ENCODE measurements at places on chromosomes 1 and 21.

DNA sequence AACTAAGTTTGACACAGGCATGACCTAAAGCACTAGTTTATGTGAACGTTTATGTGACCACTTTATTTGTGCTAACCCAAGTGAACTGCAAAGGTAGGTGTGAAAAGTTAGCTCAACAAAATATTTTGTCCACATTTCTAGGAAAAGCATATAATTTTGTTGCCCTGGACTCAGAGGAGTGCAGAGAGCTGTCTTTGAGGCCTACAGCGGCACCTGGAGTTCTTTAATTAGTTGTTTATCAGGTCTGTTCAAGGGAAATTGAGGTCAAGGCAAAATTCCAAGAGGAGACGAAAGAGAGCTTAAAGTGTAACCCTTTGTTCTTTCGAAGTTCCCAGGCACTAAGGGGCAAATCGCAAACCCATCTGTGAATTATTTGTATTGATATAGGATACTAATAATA, 1.3 kb downstream of the GIPC2 start:
- no peak for DNase-seq
- H3K36me3 ChIP-seq, result no peaks in the 10 kb centered on the region
- peaks cover 46% of the 10 kb centered on the region for H3K27me3 ChIP-seq
- peaks cover 22% of the 10 kb centered on the region for H3K4me1 ChIP-seq
- H3K27ac ChIP-seq, result no peak overlapping the region

DNA sequence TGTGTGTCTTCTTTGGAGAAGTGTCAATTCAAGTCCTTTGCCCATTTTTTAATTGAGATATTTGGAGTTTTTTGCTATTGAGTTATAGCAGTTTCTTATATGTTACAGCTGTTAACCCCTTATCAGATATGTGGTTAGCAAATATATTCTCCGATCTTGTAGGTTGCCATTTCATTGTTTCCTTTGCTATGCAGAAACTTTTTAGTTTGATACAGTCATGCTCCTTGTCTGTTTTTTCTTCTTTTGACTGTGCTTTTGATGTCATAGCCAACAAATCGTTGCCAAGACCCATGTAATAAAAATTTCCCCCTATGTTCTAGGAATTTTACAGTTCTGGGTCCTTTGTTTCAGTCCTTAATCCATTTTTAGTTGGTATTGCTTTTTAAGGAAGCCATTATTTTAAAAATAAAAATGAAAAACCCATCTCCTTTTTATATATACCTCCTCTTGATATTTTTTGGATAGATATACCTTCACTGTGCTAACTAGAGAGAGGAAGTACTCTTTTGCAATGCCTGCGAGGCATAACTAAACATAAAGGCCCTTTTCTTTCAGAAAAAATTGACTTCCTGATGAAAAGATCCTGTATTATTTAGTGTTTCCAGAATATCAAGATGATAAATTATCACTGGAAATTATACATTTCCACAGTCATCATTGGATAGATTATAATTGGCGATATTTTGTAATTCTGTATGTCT, 127.8 kb downstream of the HS2ST1 start:
- H3K27ac ChIP-seq, result no peak overlapping the region
- peaks cover 3% of the 10 kb centered on the region for H3K36me3 ChIP-seq
- no peak overlapping the region for H3K4me3 ChIP-seq
- H3K27me3 ChIP-seq, result no peaks in the 10 kb centered on the region
- DNase-seq, result no peak

DNA sequence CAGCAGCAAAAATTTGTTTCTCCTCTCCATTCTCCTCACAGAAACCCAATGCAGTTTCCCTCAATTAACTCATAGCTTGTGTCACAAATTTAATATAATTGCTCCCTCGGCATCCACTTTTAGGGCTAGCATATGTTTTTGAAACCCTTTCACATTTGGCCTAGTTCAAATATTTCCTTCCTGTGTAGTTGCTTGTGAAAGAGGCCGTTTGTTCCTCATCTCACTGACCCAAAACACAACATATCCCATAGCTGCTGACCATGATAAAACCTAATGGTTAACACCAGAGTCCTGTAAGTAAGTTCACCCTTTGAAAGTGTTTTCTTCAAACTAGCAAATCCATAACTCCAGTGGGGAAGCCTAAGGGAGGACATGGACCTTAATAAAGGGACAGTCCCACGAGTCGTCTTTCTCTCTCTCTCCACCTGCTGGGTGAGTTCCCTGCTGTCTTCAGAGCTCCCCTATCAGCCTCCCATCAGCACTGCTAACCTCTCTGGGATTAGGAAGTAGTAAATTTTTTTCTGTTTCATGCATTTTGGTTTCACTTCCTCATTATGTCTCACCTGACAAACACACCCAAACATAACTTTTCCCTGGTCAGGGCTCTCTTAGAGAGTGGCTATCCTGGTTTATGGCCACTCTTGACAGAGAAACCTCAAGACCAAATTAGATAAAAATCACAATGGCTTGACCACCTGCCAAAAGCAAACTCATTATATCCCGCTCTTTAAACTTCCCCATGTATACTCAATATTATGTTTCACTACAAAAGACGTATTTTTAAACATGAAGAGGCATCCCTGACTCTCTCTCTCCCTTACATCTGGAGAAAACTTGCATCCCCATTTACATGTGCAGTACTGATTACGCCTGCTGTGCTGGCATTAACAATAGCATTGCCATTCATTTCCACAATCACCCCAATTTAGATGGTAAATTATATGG, 177.7 kb upstream of the HP1BP3 start:
- peaks cover 12% of the 10 kb centered on the region for H3K4me1 ChIP-seq
- no peaks in the 10 kb centered on the region for H3K27me3 ChIP-seq
- no peak for DNase-seq
- H3K36me3 ChIP-seq, result peaks cover 28% of the 10 kb centered on the region

- no peak overlapping the region for H3K27ac ChIP-seq
- no peaks in the 10 kb centered on the region for H3K27me3 ChIP-seq
- H3K4me3 ChIP-seq, result no peak overlapping the region
- no peaks in the 10 kb centered on the region for H3K36me3 ChIP-seq
- DNase-seq, result no peak
- H3K4me1 ChIP-seq, result no peaks in the 10 kb centered on the region
Observed at GRCh38 chr21:46118316-46119143, 20.6 kb downstream of the COL6A2 start.

DNA sequence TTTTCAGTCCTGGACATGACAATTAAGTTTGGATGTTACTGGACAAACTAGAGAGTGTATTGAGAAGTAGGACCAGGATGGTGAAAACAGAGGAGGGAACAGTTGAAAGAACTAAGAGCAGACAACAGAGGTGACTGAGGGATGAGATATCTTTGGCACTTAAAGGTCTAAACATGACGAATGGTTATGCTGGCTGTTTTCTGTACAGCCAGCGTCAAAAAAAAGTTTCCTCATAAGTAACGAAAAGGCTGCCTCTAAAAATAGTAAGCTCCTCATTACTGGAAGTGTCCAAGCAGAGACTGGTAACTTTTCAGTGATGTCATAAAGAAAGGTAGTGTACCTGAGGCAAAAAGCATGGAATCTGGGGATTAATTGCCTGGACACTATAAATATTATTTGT, 35.2 kb upstream of the AK4 start:
- DNase-seq, result no peak
- H3K4me3 ChIP-seq, result no peak overlapping the region
- H3K36me3 ChIP-seq, result no peaks in the 10 kb centered on the region
- no peak overlapping the region for H3K27ac ChIP-seq
- H3K27me3 ChIP-seq, result peaks cover 23% of the 10 kb centered on the region

GRCh38 chr1:170730438-170730837, 66.5 kb downstream of the PRRX1 start:
- H3K27me3 ChIP-seq, result peaks cover 1% of the 10 kb centered on the region
- no peak for DNase-seq
- H3K4me1 ChIP-seq, result no peaks in the 10 kb centered on the region
- H3K27ac ChIP-seq, result no peak overlapping the region
- no peak overlapping the region for H3K4me3 ChIP-seq

GRCh38 chr1:55536545-55536865, 321.3 kb upstream of the USP24 start:
- H3K4me3 ChIP-seq, result no peak overlapping the region
- H3K27me3 ChIP-seq, result no peaks in the 10 kb centered on the region
- no peaks in the 10 kb centered on the region for H3K4me1 ChIP-seq
- DNase-seq, result no peak
- no peak overlapping the region for H3K27ac ChIP-seq

DNA sequence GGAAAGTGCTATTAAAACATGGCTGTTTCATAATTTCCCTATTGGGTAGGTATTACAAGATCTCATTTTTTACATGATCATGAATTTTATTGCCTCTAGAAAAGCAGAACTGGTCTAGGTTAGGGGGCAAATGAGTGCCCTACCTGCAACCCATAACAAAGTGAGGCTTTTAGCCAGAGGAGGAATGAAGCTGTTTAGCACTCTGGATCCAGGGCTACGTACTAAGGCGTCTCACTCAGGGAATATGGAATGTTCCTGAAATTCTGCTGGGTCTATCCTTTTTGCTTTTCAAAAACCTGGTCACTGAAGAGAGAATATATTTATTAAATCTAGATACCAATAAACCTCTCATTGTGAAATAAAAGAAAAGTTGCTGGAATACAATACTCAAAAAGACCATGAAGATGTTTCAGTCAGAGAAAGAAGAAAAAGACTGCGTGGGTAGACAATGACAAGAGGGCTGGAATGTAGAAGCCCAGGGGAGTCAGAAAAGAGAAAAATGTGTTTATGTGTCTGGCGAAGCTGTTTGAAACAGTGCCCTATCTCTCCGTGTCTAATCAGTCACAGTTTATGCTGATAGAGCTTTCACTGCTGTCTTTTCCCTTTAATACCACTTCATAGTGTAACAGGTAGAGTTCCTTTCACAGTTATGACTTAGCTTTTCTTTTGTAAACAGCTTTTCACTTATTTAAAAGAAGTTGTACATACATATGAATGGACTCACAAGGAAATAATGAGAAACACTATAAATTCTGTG, 25.0 kb upstream of the SYDE2 start:
- no peak overlapping the region for H3K4me3 ChIP-seq
- no peak overlapping the region for H3K27ac ChIP-seq
- H3K4me1 ChIP-seq, result no peaks in the 10 kb centered on the region
- DNase-seq, result no peak
- H3K36me3 ChIP-seq, result no peaks in the 10 kb centered on the region
- peaks cover 13% of the 10 kb centered on the region for H3K27me3 ChIP-seq

DNA sequence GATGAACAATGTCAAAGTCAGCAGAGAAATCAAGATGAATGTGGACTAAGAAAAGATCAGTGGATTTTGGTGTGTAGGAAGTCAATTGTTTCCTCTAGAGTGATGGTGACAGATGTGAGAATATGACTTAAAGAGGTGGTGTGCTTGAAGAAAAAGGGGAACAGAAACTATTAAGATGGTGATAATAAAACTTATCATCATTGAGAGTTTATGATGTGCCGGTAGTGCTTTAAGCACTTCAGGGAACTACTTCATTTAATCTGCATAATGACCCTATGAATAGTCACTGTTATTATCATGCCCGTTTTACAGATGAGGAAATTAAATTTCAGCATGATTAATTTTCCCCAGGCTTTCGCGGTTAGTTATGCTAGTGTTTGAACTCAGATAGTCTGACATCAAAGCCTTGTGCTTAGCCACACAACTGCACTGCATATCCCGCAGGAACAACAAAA, 246.9 kb upstream of the LRRC7 start:
- H3K27me3 ChIP-seq, result no peaks in the 10 kb centered on the region
- H3K4me1 ChIP-seq, result no peaks in the 10 kb centered on the region
- DNase-seq, result no peak
- H3K27ac ChIP-seq, result no peak overlapping the region
- H3K4me3 ChIP-seq, result no peak overlapping the region

- DNase-seq, result no peak
- no peak overlapping the region for H3K4me3 ChIP-seq
- no peaks in the 10 kb centered on the region for H3K4me1 ChIP-seq
- no peaks in the 10 kb centered on the region for H3K36me3 ChIP-seq
Observed at GRCh38 chr1:247496581-247497285, 38.8 kb upstream of the OR2B11 start.

GRCh38 chr21:27306791-27307775, 340.2 kb upstream of the ADAMTS5 start:
- H3K4me1 ChIP-seq, result no peaks in the 10 kb centered on the region
- no peak for DNase-seq
- no peaks in the 10 kb centered on the region for H3K27me3 ChIP-seq
- H3K36me3 ChIP-seq, result no peaks in the 10 kb centered on the region

DNA sequence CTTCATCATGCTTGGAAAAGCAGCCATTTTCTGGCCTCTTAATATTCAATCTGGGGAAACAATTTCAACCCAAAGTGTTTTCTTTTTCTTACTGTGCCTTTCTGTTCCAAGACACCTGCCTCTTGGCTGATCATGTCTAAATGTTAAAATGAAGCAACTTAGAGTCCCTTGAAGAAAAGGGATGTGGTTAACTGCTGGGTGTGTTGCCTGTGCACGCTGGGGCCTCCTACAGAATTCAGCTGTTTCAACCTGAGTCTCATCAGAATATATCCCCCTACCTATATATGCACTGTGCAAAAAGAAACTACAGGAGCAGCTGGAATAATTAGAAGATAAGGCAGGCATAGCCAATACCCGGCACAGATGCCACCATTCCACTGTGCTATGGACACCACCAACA, 222.0 kb downstream of the OMA1 start:
- H3K4me3 ChIP-seq, result no peak overlapping the region
- no peak overlapping the region for H3K27ac ChIP-seq
- H3K27me3 ChIP-seq, result no peaks in the 10 kb centered on the region
- peaks cover 7% of the 10 kb centered on the region for H3K4me1 ChIP-seq

DNA sequence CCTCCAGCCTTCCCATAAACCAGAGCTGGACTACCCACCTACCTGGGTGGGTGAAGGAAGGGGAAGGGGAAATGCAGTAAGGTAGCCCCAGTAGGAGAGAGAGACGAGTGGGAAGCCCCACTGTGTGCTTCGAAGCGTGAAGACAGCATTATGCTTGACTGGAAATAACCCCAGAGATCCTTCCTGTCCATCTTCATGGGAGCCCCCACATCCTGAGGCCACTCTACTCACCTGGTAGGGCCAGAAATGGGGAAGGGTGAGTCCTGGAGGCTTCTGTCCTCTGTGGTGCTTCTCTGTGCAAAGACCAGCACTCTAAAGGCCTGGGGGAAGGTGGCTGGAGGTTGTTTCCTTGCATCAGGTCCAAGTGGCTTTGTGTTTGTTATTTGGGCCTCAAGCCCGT, 10.0 kb upstream of the RASSF5 start:
- H3K36me3 ChIP-seq, result peaks cover 54% of the 10 kb centered on the region
- peaks cover 9% of the 10 kb centered on the region for H3K4me1 ChIP-seq
- H3K27me3 ChIP-seq, result no peaks in the 10 kb centered on the region
- no peak for DNase-seq
- H3K4me3 ChIP-seq, result no peak overlapping the region
- H3K27ac ChIP-seq, result no peak overlapping the region
